Fibroblast of lung (primary cell): ENCODE measurements at places on chromosomes 6 and 20. TPM values are rescaled to one million over a fixed set of nuclear protein-coding genes. Genes with fewer than 3 reads are reported as not detected.

Gene KIAA0408
- total RNA-seq: 1.3 and 2.8 TPM in 2 replicates

Gene NHSL1
- 10.0 and 10.6 TPM in 2 replicates for total RNA-seq

Gene KCNK16
- not detected in 2 replicates for total RNA-seq

Gene LGSN
- under 0.01 TPM in 1 of 2 replicates, not detected in the other for total RNA-seq

Gene CUTA
- 105 and 127 TPM in 2 replicates for total RNA-seq
